ENCODE measurements at places on chromosomes 7 and 10.

GRCh38 chr10:34524369-34525091, 290.6 kb downstream of the PARD3 start:
- DNase-seq = no peak

DNA sequence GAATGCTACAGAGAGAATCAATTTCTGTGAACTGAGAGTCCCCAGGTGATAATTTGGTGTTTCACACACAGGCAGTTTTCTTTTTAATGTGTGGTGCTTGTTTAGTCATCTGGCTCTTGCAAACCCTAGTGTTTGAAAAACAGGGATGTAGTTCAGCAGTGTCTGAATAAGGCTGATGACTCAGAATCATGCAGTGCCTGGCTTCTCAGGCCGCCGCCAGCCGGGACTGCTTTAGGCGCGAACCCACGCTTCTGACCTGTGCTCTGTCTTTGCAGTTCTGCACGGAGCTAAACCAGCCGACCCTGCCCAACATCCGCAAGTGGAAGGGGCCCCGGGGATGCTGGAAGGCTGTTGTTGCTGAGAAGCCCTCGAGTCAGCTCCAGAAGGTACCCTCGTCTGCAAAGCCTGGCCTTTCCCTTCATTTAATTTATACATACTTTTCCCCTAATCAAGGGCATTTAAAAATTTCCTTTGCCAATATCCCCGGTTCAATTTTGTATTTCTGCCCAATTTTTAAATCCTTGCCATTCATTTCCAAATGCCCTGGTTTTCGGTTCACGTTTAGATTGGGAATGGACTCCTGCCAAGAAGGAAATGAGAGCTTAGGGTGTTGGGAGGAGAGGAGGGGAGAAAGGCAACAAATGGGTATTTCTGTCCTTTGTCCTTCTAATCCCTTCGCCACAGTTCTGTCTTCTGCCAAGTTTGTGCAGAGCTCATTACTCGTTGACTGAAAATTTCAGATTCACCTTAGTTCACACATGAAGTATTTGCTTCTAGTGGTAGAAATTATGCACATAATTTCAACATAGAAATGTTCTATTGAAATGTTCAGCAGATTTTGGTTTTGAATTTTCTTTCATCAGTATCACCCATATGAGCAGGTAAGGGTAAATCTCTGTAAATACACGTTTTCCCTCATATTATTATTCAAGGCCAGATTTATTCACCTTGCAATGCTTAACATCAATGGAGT, 108.5 kb upstream of the ANLN start:
- DNase-seq = peak; percentile 31

- DNase-seq = no peak
These were observed 110.5 kb downstream of the PAXIP1 start for GRCh38 chr7:154892459-154892858.

- no peak for DNase-seq
These were observed 460.1 kb downstream of the PLXDC2 start for GRCh38 chr10:20276127-20276979.

DNA sequence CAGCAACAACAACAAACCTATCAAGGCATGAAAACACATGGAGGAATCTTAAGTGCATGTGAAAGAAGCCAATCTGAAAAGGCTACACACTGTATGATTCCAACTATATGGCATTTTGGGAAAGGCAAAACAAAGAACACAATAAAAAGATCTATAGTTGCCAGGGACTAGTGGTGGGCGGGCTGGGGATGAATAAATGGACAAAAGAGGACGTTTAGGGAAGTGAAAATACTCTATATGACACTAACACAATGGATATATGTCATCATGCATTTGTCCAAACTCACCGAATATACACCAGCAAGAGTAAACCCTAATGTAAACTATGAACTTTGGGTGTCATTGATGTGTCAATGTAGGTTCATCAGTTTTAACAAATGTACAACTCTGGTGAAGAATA, 89.1 kb downstream of the SEMA3E start:
- no peak for DNase-seq

DNA sequence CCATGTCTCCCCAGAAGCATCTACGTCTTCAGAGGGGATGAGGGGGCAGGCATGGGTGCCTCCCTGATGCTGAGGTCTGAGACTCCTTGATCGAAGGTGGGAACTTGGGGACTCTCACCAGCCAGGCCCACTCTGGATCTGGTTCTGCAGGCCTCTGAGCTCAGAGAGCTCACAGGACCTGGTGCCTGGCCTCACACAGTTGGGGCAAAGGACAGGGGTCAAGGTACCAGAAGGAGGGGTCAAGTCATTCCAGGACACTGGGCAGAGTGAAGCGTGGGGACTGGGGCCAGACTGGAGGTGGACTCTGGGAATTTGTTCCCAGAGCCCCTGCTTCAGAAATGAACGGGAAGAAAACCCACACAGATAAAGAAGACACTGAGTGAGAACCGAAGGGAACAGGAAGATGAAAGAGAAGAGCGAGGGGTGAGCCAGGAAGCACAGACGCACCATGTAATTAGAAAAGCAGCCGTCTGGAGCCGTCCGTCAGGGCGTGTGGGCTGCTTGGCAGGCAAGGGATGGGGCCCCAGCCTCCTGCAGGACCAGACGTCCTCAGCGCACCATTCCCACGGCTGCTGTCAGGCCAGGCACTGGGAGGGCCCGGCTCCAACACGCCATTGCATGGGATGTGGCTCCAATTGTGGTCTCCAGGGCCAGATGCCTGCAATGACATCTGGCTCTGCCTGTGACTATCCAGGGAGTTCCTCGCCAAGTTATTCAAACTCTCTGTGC, 47.7 kb downstream of the ZCCHC24 start:
- DNase-seq = no peak

- no peak for DNase-seq
These were observed 54.5 kb downstream of the ELMO1 start for GRCh38 chr7:37394158-37394557.

- DNase-seq = no peak
These were observed 208.2 kb downstream of the MGMT start for GRCh38 chr10:129675027-129675769.

- DNase-seq = no peak
These were observed at the start of gene LRRTM3 for GRCh38 chr10:66925896-66926715. Gene LRRTM3, plus strand, starts transcription at chr10:66926036.

DNA sequence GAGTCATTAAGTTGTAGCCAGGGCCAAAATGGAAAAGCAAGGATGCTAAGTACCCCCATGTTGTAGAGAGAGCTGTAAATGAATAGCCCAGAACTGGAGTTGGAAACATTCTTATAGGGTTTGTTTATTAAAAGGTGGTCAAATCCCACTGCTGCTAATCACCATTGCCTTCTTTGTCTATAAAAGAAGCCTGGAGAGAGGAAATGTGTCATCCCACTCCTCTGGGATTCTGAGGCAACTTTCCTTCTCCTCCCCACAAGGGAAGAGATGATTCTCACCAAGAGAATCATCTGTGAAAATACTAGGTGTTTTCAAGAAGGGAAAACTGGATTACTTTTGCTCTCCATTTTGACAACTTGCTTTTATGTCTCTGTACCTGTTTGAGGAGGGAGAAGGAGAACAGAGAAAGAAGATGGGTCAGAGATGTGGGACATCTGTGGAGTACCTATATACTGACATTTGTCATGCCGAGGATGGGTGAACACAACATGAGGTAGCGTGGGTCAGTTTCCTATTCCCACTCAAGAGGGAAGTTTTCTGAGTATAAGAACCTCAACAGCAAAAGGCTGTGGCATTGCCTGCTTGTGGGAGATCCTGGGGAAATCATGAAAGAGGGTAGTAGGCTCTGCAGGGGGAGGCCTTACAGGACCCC, 262.2 kb downstream of the KIF20B start:
- no peak for DNase-seq

GRCh38 chr7:68279827-68280400, 1283.3 kb downstream of the TYW1 start:
- DNase-seq = no peak

- DNase-seq = no peak
These were observed 52.0 kb downstream of the REEP3 start for GRCh38 chr10:63573068-63573697.

GRCh38 chr7:90736968-90737939, 141.1 kb downstream of the CDK14 start:
- no peak for DNase-seq

DNA sequence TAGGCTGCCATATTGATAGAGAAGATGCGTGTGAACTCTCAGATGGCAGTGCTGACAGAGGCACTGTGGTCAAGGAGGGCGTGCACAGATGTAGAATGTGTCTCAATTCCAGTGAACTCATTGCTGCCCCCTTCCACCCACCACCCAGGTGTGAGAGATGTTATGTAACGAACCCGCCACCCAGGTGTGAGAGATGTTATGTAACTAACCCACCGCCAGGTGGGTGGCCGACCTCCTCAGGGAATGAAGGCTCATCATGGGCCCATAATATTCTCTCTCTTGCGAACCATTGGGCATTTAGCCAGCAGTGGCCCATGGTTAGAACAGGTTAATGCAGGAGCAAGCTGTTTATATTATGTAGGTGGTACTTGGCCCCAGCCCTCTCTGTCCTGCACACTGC, 140.4 kb upstream of the MTPN start:
- no peak for DNase-seq

DNA sequence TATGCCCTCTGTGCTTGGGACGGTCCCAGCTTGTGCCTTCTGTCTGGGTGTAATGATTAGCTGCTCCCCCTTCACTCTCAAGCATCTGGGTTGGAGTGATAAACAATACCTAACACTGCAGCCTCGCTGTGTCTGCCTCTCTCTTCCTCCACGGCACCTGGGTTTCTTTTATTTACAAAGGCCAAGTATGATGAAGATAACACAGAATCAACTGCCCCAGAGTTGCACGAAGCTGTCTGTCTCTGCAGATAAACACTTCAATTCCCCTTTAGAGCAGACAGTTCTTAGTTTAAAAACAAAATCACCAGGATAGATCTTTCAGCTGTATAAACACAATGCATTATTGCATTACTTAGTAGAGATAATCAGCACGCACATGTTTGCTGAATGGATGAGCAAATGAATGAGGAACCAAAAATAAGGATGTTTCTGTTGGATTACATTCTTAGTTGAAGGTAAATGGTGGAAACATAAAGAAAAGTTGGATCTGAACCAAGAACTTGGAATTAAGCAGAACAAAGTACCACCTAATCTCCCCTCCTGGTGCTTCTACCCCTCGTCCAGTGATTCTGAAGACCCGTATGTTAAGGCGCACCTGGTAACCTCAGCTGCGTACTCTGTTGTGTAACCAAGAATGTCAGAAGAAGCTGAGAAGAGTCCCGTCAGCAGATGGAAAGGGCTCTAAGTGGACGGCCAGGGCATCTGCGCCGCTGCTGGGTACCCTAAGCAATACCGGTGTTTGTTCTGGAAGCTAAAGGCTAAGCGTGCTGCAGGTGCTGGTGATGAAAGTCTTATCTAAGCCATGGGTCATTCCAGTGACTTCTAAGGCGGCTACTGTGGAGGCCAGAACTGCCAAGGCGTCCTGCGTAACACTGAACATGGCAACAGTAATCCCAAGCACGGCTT, 26.6 kb downstream of the INSIG1 start:
- no peak for DNase-seq

GRCh38 chr7:21364801-21365271, 63.0 kb upstream of the SP4 start:
- no peak for DNase-seq

GRCh38 chr10:131982185-131982756, 548 bp upstream of the BNIP3 start:
- no peak for DNase-seq

GRCh38 chr10:42942279-42942950, 134.5 kb upstream of the RET start:
- no peak for DNase-seq

DNA sequence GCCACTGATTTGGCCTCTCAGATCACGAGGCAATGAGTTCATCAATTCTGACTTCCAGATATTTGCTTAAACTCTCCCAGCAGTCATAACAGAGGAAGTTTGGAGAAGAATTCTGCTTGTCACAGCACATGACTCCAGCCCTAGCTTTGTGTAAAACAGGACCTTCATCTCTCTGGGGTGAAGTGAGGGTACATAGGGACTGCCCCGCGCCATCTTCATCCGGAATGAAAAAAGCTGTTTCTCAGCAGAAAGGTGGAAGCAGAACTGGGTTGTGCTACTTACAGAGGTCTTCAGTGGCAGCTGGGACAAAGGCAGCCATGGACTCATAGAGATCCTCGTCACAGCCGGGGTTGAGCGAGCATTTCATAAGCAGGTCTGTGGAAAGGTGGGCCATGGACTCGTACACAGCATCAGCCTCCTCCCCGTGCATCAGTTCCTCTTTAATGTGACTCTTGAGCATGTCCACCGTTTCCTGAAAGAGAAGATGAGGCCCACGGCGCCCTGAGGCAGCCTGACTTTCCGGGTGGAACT, 58.4 kb upstream of the TM9SF3 start:
- DNase-seq = no peak

GRCh38 chr7:112154690-112155089, 51.5 kb downstream of the DOCK4 start:
- DNase-seq = no peak

GRCh38 chr10:72087969-72088888, at the start of gene SPOCK2:
Gene SPOCK2, minus strand, starts transcription at chr10:72088551. Its CDS starts 223 bp downstream, at chr10:72088328.
- DNase-seq = peak; percentile 82

DNA sequence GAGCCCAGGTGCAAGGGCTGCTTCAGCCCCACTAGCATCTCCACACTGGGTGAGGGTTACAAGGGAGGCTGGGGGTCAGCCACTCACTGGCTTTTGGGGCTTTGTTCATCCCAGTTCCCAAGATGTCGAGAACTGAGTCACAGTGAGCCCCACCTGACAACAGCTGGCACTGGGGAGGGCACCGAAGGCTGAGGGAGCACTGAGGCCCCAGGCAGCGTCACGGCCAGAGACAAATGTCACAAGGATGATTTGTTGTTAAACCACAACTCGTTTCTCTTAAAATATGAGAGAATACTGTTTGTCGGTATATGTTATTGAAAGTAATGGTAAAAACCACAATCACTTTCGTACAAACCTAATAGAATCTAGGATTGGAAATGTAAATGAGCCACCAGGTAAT, 219.9 kb downstream of the CELF2 start:
- peak; percentile 50 for DNase-seq

DNA sequence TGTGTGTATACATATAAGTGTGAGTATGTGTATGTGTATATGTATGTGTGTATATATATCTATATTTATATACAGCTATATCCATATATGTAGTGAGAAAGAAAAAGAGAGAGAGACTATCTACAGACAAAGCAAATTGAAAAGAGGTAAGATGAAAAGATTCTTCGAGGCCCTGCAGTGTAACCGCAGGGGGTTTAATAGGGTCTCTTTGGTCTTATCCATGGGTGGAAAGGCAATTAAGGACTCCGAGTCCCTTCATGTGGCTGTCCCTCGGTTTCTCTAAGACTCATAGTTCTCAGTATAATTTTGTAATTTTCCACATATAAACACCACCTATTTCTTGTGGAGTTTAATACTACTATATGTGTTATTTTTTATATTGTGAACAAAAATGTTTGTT, 50.6 kb upstream of the JAZF1 start:
- no peak for DNase-seq

GRCh38 chr10:128481152-128481840, 355.1 kb upstream of the MKI67 start:
- DNase-seq = no peak

- DNase-seq = no peak
These were observed 228.1 kb downstream of the KIF20B start for GRCh38 chr10:89929282-89930026.

DNA sequence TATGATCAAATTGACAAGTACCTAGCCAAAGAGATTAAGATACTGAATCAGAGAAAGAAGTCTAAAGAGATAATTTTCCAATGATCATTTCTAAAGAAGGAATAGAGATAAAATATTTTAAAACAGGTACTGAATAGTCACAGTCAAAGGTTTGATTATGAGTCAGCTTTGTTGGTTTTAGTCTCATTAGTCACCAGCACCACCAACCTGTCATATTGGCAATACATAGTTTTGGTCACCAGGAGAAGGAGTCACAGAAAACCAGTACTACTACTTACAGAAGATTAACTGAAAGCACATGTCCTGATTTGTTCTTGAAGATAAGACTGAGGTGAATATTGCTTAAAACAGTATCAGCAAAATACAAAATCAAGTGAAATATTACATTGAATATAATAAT, 34.6 kb downstream of the ZEB1 start:
- peak; percentile 32 for DNase-seq

Measured in CD4-positive, alpha-beta T cell treated with Interleukin-17A for 4 hours (primary cell).